Esophagus squamous epithelium (tissue), 5 donors: ENCODE measurements at places on chromosomes 3 and 15. TPM values are rescaled to one million over a fixed set of nuclear protein-coding genes. Genes with fewer than 3 reads are reported as not detected.

GFM1 gene
- 48.4 TPM for total RNA-seq

TYRO3 gene
- total RNA-seq, result 6.5 TPM

AGBL1 gene
- not detected for total RNA-seq

SAMMSON gene
- total RNA-seq, result 6.1 TPM

RHCG gene
- 7,076 TPM for total RNA-seq

PLA2G4E gene
- total RNA-seq, result 9.7 TPM

MORC1 gene
- total RNA-seq, result not detected

ARPP21 gene
- total RNA-seq, result not detected

GASK1A gene
- total RNA-seq, result 3.2 TPM

SMAD6 gene
- 1.7 TPM for total RNA-seq

IL5RA gene
- total RNA-seq, result not detected

SPRED1 gene
- total RNA-seq, result 12.3 TPM

SLC22A14 gene
- 0.53 TPM for total RNA-seq
